ENCODE measurements at places on chromosomes 2 and 18.

DNA sequence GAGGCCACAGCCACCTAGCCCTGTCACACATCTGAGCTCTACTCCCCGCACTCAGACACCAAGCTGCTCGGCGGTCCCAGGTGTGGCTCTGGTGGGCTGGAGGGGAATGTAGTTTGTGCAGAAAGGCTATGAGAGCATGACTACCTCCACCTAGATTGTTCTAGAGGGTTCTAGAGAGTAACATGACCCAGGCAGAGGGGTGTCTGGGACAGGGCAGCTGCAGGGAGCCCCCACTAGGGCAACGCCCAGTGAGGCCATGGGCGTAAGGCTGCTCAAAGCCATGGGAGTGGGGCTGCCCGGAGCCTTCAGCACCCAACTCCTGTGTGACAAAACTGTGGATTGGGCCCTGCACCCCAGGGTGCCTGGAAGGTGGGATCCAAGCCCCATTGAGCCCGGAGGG lies 511.4 kb upstream of the MYT1L start:
- no peak for DNase-seq

GRCh38 chr18:53698907-53699306 lies 525.6 kb downstream of the MBD2 start:
- DNase-seq: no peak

- DNase-seq: no peak
Measured at GRCh38 chr18:69890558-69890957, 57.1 kb downstream of the CD226 start.

DNA sequence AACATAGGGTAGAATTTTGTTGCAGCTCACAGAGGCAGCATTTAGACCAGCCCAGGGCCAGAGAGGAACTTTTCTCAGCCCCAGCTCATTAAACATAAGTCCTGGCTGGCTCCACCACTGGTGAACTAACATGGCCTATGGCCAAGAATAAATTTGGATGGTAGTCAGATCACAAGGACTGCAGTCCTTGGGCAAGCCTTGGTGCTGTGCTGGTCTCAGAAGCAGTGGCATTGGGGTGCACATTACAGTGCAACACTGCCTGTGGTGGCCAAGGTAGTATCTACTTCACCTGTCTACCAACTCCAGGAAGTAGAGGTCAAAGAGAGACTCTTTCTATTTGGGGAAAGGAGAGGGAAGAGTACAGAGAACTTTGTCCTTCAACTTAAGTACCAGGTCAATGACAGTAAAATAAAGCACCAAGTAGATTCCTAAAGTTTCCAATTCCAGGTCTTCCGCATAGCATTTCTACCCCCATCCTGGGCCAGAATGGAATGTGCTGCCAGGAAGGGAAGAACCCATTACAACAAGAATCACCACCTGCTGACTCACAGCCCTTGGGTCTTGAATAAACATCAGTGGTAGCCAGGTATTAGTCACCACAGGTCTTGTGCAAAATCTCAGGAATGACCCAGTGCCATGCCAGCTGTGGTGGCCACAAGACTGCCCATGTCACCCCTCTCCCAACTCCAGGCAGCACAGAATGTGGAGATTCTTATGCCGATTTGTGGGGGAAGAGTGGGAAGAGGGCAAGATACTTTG lies 155.4 kb upstream of the FSIP2 start:
- DNase-seq: no peak

GRCh38 chr18:75143851-75144250 lies 65.1 kb downstream of the PTGR3 start:
- no peak for DNase-seq

DNA sequence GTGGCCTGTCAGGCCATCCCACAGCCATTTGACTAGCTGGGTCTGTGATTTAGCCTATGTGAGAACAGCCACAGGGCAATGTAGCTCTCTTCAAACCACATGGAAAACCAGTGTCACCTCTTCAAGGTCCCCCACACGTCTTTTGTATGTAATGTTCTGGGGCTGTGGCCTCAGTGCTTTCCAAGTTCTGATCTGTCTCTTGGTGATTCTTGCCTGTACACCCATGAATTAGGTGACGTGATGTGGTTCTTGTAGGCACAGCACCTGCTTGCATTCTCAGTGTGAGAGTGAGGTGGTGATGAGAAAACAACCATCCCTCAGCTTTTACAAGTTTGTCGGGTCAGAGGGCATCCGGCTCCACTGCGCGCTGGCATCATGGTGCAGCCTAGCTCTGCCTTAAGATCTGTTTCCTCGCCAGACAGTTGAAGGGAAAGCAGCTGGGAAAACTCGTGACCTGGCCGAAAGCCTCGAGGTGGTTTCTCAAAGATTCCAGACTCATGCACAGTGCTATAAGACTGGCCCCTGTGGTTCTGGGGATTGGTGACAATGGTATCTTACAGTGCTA lies 125.8 kb downstream of the TANC1 start:
- no peak for DNase-seq

DNA sequence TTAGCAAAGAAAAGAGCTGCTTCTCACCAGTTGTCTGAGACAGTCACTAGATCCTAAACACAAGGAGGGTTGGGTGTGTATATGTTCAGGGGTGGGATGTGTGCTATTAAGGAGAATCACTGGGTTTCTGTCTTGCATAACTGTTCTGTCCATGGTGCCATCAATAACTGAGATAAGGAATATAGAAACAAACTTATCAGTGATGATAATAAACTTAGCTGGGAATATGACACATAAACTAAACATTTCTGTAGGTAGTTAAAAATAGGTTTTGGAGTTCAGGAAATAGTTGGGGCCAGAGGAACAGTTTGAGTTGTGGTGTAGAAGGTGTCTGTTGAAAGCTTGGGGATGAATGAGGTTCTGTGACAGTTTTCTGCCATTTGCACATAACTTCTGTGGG lies 17.4 kb downstream of the NAPG start:
- DNase-seq: no peak

GRCh38 chr2:202290316-202290715 lies 24.8 kb downstream of the NOP58 start:
- no peak for DNase-seq

GRCh38 chr2:37318401-37318800 lies 6.2 kb downstream of the PRKD3 start:
- no peak for DNase-seq

DNA sequence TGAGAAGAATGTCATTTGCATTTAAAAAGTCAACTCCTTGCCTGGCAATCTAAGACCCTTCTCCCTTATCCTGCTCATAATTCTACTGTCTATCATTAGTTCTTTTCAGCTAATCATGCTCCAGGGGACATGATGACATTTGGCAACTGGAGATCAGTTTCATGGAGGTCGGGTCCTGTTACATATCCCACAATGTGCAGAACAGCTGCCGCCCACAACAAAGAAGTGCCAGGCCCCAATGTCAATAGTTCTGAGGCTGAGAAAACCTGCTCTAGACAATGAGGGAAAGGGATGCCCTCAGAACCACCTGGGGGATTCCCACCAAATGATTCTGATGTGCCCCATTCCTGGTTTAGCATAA lies 53.4 kb upstream of the IL1RL1 start:
- DNase-seq: no peak

GRCh38 chr2:1675633-1676032 lies 68.7 kb downstream of the PXDN start:
- no peak for DNase-seq

- DNase-seq: no peak
Measured at GRCh38 chr2:83071914-83072313, 1387.2 kb downstream of the SUCLG1 start.

DNA sequence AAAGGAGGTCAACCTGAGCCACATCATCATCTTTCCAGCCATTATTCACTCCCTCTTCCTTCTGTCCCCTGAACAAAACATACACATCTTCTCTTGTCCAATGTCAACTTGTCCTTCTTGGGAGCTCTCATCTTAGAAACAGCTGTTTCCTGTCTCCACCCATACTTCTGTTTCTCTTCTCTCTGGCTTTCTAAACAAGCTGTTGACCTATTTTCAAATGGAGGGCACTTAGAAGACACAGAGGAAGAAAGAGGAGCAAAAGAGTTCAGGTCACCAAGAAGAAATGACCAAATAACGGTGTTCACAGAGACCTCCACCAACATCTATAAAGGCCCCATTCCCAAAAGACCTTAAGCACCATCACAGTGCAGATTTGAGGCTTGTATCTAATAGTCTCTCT lies 355.9 kb upstream of the HNRNPA3 start:
- no peak for DNase-seq

- DNase-seq: no peak
Measured at GRCh38 chr18:15198116-15198389, 450.1 kb downstream of the ANKRD30B start.

- DNase-seq: no peak
Measured at GRCh38 chr2:73828389-73828817, 358 bp upstream of the STAMBP start.

DNA sequence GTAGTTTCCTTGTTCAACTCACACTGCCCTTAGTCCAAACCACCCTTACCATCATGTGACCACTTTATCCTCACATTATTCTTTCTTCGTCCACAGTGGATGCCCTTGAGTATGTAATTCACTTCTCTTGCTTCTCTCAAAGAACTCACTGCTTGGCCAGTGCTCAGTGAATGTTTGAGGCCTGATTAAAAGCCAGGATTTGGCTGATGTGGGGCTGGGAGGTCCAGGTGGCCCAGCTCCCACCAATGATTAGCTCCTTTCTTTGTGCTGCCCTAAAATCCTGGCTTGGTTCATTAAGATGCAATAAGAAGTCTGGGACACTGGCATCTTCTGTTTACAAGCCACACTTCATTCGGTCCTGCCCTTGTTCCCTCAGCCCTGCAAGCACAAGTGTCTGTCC lies 97.8 kb upstream of the CELF4 start:
- no peak for DNase-seq

DNA sequence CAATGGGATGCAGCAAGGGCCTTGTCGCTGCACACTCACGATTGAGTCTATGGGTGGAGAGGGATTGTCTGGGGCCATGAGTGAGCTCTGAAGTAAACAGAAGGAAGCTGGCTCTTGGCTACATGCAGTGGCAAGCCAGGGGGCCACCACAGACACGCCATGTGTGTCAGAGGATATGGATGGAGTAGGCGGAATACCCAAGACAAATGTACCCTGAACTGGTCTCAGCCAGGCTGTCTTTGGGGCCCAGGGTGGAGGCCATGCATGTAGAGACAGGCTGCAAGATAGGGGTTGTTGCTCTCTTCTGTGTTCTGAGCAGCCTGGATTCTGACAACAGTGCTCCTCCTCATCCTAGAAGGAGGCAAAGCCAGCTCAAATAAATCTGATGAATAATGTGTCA lies 24.0 kb upstream of the ITGA6 start:
- DNase-seq: no peak

DNA sequence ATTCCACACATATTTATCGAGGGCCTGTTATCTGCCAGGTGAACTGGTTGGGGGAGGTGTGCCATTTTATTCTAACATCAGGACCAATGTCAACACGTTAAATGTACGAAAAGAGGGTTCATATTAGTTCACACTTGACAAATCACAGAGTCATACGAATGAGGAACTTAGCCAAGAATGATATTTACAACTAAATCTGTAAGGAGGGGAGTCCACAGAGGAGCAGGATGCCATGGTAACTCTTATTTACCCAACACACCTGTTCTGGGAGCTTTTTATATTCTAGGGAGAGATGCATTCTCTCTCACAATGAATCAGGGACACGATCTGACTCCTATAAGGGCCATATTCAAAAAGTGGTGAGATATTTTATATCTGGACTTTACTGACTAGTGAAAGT lies 144.1 kb downstream of the CDC42EP3 start:
- DNase-seq: no peak

Measured in activated T-helper 2 cell treated with anti-CD3 and anti-CD28 coated beads, Interferon-gamma antibody, Interleukin-2, Interleukin-4, amounts not matched to agents 10 μg/mL and 5 μg/mL and 100 μg/mL, durations not matched to agents 14 hours and 24 hours and 36 hours (primary cell).